Neural crest cell (in vitro differentiated cells): ENCODE measurements at places on chromosomes 2 and 18. TPM values are rescaled to one million over a fixed set of nuclear protein-coding genes. Genes with fewer than 3 reads are reported as not detected.

DNA sequence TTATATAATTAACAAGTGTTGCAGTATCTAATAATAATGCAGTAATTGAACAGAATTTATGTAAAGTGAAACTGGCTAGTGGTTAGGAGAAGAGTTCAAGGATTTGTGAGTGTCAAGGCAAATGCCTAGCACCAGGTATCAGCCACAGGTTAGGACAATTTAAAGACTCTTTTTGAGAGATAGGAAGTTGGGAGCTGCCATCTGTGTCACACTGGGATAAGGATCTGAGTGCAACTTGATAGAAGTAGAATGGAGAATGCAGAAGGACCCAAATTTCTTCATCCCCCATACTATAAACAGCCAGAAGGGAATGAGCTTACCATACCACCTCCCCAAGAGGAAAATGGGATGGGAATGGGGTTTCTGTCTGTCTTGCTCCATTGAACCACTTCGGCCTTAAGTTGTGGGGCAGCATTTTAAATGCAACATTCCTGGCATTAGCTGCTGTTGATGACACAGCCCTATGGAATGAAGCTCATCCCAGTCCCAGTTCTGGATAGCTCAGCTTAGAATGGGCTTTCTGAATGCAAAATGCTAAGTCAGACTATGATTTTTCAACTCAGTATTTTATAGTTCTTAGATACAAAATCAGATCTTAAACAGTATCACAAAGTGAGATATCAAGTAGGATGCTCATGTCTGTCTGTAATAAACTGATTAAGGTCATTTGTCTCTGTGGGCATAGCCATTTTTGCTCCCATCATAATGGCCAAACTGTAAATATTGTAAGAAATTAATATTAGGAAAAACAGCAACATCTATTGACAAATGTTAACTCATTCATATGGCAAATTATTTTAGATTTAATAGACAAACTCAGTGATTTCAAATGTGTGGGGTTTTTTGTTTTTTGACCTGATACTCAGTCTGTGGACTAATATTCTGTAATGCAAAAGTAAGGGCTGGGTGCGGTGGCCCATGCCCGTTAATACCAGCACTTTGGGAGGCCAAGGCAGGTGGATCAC, 44.0 kb downstream of the GPR155 start:
- no peak overlapping the region for H3K27ac ChIP-seq
- H3K4me1 ChIP-seq, result no peaks in the 10 kb centered on the region

DNA sequence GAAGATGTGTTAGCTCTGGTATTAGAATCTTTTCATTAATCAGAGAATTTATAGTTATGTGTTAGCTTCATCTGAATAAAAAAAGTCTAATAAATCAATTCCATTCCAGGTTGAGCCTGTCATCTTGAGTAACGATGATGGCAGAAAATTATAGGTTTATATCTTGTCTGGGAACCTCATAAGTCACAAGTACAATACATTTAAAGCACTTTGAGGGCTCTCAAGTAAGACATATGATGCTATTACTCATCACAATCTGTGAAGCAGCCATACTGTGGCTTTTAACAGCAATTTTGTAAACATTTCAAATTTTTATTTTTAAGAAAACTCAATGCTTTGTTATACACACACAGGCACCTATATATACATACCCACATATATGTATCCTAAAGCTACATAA, 484.1 kb upstream of the VRK2 start:
- H3K4me1 ChIP-seq, result no peaks in the 10 kb centered on the region
- DNase-seq, result no peak
- no peaks in the 10 kb centered on the region for H3K36me3 ChIP-seq
- no peaks in the 10 kb centered on the region for H3K27me3 ChIP-seq
- H3K4me3 ChIP-seq, result no peak overlapping the region

Gene KLHL41
- total RNA-seq, result 0.73 and 1.4 TPM in 2 replicates

- H3K4me1 ChIP-seq, result peaks cover 3% of the 10 kb centered on the region
- H3K4me3 ChIP-seq, result no peak overlapping the region
- no peaks in the 10 kb centered on the region for H3K27me3 ChIP-seq
- H3K27ac ChIP-seq, result no peak overlapping the region
- no peak for DNase-seq
These were observed 229.0 kb downstream of the DYSF start for GRCh38 chr2:71682341-71682740.

GRCh38 chr2:72759755-72760154, 66.1 kb downstream of the EXOC6B start:
- H3K27me3 ChIP-seq, result no peaks in the 10 kb centered on the region
- peaks cover 5% of the 10 kb centered on the region for H3K4me1 ChIP-seq
- DNase-seq, result no peak
- H3K4me3 ChIP-seq, result no peak overlapping the region
- H3K27ac ChIP-seq, result no peak overlapping the region
- H3K36me3 ChIP-seq, result peaks cover 27% of the 10 kb centered on the region

DNA sequence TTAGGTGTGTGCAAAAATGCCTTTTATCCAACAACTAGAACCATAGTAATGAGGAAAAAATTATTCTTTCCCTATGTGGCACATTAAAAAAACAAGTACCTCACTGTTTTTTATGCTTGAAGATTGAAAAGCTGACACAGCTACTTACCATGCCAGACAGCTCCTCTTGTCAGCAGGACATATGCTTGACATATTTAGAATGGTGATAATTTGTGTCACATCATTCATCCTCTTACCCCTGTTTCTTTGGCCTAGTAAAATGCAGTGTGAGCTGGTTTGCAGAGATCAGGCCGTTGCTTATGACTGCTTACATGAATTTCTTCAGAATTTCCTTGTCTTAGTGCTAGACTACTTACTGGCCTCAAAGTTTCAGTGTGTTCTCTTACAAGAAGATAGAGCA, 869.9 kb downstream of the LRP1B start:
- no peak overlapping the region for H3K27ac ChIP-seq
- H3K4me3 ChIP-seq, result no peak overlapping the region
- no peaks in the 10 kb centered on the region for H3K27me3 ChIP-seq

GRCh38 chr2:107730898-107731297, 95.8 kb upstream of the RGPD4 start:
- H3K27me3 ChIP-seq, result no peaks in the 10 kb centered on the region
- H3K27ac ChIP-seq, result no peak overlapping the region
- H3K36me3 ChIP-seq, result no peaks in the 10 kb centered on the region
- no peaks in the 10 kb centered on the region for H3K4me1 ChIP-seq
- H3K4me3 ChIP-seq, result no peak overlapping the region
- no peak for DNase-seq

- DNase-seq, result no peak
- H3K27me3 ChIP-seq, result no peaks in the 10 kb centered on the region
- no peaks in the 10 kb centered on the region for H3K36me3 ChIP-seq
- no peak overlapping the region for H3K27ac ChIP-seq
These were observed 26.4 kb downstream of the ST3GAL5 start for GRCh38 chr2:85862426-85862825.

Gene TMEM169
- total RNA-seq, result 29.7 and 34.8 TPM in 2 replicates
